ENCODE measurements at places on chromosomes 5 and 9.

DNA sequence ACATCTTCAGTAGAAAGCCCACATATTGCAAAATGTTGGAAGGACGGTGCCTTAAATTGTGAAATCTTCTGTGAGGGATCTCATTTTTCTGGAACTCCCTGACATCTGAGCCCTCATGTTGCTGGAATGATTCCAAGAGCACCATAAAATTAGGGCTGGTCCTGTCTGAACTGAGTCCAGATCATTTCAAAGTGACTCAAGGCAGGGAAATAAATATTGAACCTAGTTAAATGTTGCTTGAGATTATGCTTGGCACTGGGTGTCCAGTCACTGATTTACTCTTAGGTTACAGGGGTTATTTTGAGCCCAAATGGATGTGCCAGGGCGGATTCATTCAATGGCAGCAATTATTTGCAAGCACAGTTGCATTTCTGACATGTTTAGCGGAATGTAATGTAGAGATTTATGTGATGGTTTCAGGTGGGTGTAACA, 437.0 kb downstream of the PIK3R1 start:
- no peak for DNase-seq

GRCh38 chr5:95963650-95964410, 2.2 kb upstream of the ELL2 start:
- DNase-seq, result no peak

- peak; percentile 67 for DNase-seq
Observed at GRCh38 chr5:52007230-52007858, 624.1 kb downstream of the ISL1 start.

DNA sequence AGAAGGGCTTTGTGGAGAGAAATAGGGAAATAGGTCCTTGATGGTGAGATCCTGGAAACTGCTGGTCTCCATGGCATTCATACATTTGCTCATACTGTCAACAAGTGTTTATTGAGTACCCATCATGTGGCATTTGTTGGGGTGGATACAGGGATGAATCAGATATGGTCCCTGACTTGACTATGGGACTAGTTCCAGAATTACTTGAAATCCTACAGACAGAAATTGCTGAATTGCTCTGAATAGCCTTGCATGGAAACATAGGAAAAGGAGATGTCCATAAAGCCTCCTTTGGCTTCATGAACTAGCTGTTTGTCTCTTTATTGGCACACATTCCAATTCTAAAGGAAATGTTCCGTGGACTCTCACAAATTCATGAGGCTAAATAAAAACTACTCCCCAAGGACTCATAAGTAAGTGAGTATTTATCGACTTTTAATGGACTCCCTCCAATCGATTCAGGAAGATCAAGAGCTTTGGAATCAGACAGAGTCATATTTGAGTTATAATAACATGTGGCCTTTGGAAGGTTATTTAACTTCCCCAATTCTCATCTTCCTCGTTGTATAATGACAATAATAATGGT, 122.4 kb upstream of the C6 start:
- DNase-seq, result no peak

DNA sequence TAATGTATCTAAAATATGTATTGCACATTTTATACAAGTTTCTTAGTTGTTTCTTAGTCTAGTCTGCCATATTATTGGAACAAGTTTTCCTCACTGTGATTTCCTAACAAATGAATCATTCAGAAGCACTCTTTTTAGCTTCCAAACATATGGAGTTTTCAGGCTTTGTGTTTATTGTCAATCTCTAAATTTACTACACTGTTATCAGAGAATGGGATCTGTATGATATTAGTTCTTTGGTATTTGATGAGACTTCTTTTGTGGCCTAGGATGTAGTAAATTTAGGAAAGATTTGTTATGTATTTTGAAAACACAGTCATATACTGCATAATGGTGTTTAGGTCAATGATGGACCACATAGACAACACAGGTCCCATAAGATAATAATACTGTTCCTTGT, 25.7 kb downstream of the SREK1IP1 start:
- no peak for DNase-seq

DNA sequence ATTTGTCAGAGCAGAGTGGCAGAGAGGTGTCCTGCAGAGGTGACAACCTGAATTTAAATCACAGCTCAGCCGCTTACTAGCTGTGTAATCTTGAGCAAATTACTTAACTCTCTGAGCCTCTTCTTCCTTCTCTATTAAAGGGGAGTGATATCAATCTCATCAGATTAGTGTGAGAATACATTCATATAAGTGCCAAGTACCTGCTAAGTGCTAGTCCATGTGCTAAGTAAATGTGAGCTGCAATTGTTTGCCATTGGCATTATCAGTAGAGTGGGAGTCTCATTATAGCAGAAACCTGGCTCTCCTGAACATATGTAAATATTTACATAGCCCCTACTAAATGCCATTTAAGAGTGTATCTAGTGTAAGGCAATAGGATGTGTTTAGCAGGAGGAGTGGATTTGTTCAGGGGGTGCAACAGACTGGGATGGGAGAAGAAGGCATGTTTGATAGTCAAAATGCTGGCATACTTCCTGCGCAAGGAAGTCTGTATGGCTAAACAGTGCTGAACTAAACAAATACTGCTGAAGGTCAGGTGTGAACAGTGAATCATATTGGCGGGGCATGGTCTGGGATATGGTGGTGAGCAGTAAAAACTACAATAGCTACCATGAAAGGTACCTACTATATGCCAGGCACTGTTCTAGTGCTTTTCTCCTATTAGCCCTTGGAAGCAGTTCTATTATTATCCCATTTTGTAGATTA, 74.5 kb downstream of the F2RL2 start:
- no peak for DNase-seq

DNA sequence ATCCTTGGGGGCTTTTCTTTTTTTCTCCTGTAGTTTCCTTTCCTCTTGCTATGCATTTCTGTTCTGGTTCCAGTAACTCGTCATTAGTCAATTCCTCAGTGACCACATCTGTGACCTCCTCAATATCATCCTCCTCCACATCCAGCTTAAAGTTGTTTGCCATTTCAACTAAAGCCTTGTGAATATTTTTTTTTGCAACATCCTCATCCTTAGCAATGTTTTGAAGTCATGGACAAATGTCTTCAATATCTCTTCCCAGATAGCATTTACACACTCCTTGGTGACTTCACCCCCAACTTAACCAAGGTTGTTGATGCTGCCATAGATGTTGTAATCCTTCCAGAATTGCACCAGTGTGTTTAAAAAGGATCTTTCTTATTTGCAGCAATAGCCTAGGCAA, 14.7 kb upstream of the ADRB2 start:
- DNase-seq, result no peak

GRCh38 chr5:41418220-41419031, 92.0 kb downstream of the PLCXD3 start:
- DNase-seq, result peak; percentile 8

DNA sequence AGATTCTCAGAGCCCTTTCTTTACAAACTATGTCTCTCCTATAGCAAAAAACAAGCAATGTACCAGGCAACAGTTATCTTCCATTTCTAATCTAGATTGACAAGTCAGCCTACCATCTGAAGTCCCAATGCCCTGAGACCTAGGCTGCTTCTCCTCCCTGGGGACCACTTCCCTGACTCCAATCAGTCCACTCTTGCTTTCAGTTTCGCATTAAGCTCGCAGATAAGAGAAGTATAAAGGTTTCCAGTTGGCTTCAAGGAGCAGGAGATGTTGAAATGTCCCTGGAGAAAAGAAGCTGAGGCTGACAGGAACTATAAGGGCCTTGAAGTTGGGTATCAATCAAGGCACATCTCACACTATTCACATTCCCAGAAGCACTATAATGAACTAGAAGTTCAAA, 32.3 kb downstream of the ERP44 start:
- DNase-seq, result no peak
